ENCODE measurements at places on chromosomes 2 and 18.

DNA sequence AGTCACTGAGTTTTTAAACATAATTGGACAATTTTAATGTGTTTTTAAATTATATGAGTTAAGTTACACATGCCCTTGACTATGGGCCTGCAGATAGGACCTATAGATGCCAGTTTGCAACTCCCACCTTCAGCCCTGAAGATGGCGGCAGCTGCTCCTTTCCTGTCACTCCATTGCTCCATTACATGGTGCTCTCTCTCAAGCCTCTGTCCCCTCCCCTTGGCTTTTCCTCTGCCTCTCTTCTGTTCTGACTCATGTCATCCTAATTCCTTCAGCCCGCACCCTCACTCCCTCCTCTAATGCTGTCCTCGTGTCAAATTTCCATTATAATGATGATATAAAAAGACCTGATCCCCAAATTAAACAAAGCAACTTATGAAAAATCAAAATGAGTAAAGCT is 133.7 kb upstream of the HNRNPA3 start:
- no peak for DNase-seq

DNA sequence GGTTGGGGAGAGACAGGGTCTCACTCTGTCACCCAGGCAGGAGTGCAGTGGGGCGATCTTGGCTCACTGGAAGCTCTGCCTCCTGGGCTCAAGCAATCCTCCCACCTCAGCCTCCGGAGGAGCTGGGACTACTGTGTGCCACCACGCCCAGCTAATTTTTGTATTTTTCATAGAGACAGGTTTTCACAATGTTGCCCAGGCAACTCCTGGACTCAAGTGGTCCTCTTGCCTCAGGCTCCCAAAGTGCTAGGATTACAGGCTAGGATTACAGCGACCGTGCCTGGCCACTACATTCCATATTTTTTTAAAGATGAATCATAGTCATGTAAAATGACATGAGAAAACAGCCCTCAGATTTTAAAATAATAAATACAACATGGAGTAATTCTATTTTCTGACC is 32.3 kb downstream of the CWC22 start:
- no peak for DNase-seq

DNA sequence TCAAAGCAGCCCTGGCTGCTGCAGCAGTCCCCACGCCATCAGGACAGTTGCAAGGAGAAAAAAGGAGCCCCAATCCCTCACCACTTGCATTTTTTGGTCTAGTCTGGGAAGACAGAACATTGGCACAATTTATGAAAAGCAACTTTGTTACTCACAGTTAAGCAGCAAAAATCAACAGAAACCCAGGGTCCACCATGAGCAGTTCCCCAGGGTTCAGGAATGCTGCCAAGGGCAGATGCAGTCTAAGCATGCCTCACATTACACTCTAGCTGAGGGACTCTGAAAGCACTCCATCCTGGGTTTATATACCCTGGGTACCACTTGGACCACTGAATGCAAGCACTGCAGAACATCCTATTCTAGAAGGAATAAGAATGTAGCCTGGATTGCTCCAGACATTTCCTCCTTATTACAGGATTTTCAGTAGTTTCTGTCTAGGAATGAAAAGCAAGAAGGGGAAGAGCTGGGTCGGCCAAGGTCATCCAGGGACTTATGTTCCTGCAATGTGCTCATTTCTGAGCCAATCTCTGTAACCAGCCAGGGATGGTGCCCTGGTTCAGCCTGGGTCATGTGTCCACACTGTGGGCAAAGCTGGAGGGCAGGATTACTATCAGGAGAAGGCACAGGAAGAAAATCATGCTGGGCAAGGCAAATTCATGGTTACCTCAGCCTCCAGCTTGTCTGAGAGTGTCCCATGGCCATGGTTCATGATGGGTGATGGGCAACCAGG is 19.5 kb upstream of the TMEM163 start:
- no peak for DNase-seq

DNA sequence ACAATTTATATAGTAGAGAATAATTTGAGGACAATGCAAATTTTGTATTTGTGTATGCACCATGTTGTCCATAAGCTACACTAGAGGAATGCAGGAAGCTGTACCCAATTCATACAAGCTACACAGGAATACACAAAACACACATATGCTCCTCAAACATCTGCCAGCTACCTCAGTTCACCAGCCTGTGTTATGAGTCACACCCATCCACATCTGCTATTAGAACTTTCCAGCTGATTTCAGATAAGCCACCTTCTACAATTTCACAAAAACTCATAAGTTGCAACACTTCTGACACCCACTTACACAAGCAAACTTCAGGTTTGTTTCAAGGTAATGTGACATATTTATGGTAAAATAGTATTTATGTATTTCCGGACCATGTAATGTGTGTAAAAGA is 438.9 kb downstream of the SATB2 start:
- DNase-seq: no peak

- no peak for DNase-seq
Measured at GRCh38 chr2:227127201-227127600, 36.8 kb downstream of the COL4A4 start.

GRCh38 chr2:203330434-203330833 is 2.2 kb downstream of the ABI2 start:
- DNase-seq: no peak

GRCh38 chr2:19676770-19677169 is 225.0 kb downstream of the TTC32 start:
- DNase-seq: no peak

- DNase-seq: peak; percentile 11
Measured at GRCh38 chr2:206981739-206982340, 42.5 kb downstream of the CPO start.

All from NCI-H187 (cell line).